ENCODE measurements at places on chromosomes 16 and 17.
A peak's percentile ranks its signal among the peaks of the same experiment; 100 is the strongest.

GRCh38 chr16:10664720-10665126 is 30.0 kb downstream of the TEKT5 start:
- no peak for DNase-seq

DNA sequence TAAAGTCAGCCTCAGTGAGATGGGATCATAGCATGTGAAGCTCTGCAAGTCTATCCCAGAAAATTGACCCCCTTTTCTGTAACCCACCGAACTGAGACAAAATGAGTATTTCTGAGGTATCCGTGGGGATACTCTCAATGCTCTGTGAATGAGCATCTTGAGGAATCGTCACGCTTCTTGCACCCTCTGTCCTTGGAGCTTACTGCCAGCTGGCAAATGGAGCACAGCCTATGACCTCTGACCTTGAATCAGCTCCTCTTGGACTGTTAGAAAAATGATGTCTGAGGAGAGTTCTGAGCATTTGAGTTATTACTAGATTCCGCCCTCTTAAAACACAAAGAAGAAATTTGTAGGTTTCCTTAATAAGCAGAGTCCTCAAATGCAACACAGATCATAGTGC is 342.1 kb downstream of the ZFHX3 start:
- DNase-seq, result no peak

GRCh38 chr16:65306300-65306699 is 184.4 kb upstream of the CDH11 start:
- no peak for DNase-seq

DNA sequence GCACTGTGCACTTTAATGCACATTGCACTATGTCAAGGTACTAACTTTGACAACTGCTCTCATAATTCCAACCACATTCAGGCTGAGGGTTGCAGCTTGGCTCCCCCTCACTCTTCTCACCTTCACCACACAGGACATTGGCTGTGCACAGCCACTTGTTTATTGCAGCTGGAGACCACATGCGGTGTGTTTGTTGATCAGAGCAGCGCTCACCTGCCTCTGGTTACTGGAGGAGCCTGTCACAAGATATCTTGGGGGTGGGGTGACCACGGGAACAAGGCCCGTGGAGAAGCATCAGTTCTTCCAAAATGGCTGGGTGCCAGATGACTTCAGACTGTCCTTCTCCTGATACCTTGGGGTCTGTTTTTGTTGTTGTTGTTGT is 10.6 kb upstream of the CCL5 start:
- DNase-seq, result no peak

DNA sequence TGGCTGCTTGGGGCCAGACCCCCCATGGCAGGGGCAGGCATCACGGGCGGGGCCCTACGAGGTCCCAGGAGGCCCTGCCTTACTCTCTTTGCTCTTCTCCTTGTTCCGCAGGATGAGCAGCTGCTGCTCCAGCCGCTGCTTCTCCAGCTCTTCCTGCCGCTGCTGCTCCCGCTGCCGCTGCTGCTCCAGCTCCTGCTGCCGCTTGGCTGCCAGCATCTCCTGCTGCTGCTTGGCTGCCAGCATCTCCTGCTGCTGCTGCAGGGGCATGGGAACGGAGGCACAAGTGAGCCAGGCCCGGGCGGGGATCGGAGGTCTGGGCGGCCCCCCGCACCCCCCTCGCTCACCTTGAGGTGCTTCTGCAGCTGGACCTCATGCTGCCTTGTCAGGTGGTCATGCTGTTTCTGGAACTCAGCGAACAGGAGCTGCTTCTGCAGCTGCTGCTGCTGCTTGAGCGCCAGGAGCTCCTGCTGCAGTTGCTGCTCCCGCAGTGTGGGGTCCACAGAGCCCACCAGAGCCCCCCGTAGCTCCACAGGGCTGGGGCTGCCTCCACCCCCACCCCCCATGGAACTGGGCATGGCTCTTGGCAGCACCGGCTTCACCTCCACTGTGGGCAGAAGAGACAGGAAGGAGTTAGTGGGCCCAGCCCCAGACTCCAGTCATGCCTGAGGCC is 22.8 kb downstream of the G6PC3 start:
- no peak for DNase-seq

GRCh38 chr16:88906020-88906419 is 39.6 kb upstream of the PABPN1L start:
- no peak for DNase-seq

- peak; percentile 99 for DNase-seq
These were observed 26.7 kb downstream of the SAP30BP start for GRCh38 chr17:75693500-75694481.
